ACHN (cell line): ENCODE measurements at places on chromosomes 2 and 18.

GRCh38 chr2:152247337-152247695, 71.8 kb upstream of the STAM2 start:
- no peak for DNase-seq

- no peak for DNase-seq
Measured at GRCh38 chr2:157326698-157327097, 1.1 kb upstream of the ERMN start.

- DNase-seq, result no peak
Measured at GRCh38 chr18:37552286-37552685, 13.3 kb downstream of the CELF4 start.

DNA sequence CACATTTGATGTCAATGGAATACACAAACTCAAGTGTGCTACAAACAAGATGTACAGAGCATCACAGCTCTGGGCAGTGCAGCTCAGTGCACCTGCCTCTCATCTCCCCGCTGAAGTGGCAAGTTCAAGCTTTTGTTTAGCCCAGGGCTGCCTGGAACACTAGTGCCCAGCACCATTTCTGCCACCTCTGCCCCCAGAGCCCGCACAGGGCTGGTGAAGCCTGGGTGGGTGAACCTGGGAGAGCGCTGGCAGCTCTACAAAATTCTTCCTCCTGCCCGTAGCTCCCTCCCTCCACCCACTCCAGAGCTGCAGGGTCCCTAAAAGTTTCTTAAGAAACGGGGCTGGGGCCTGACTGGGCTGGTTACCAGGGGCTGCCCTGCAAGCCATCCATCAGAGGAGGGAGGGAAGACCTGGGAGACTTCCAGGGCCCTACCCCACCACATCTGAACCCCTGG, 1.5 kb downstream of the HES6 start:
- DNase-seq, result no peak

DNA sequence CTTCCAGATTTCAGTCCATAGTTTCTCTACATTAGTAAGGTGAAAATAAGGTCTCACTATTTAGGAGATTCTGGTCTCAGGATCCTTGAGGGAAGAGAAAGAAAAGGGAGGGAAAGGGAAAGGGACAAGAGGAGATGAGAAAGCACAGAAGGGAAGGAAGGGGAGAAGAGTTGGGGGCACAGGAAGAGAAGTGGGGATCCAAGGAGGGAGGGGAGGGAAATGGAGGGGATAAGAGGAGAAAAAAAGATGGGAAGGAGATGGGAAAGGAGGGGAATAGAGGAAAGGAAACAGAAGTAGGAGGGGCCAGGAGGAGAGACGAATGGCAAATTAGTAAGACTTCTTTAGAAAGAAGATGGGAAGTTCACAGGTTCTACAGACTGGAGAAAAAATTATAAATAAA, 39.2 kb upstream of the SPTBN1 start:
- no peak for DNase-seq

- no peak for DNase-seq
Measured at GRCh38 chr2:40329739-40330030, 122.2 kb downstream of the SLC8A1 start.

DNA sequence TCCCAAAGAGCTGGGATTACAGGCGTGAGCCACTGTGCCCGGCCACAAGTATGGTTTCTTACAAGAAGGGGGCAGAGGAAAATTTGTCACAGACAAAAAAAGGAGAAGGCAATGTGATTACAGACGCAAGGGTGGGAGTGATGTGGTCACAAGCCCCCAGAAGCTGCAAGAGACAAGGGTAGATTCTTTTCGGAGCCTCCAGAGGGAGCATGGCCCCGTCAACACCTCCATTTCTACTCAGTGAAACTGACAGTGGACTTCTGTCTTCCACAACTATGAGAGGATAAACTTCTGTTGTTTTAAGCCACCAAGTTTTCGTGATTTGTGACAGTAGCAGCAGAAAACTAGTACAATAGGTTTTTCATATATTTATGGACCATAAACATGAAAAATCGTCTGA, 2.1 kb upstream of the TCF7L1 start:
- DNase-seq, result peak; percentile 21

GRCh38 chr2:239608260-239608659, 207.4 kb upstream of the HDAC4 start:
- no peak for DNase-seq

DNA sequence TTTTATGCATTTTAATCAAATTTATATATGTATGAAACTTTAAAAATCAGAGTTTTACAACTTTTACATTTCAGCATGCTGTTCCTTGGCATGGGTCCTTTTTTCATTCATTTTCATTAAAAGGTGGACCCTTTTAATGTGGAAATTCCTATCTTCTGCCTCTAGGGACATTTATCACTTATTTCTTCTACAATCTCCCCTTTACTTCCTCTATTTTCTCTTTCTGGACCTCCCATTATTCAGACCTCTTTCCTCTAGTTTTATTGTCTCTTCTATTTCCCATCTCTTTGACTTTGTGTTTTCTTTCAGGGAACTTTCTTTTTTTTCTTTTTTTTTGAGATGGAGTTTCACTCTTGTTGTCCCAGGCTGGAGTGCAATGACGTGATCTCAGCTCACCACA, 5.7 kb downstream of the PROC start:
- no peak for DNase-seq

- DNase-seq, result peak; percentile 45
Measured at GRCh38 chr2:168920504-168921157, 19.5 kb downstream of the G6PC2 start.

- no peak for DNase-seq
Measured at GRCh38 chr2:240441326-240441992, 6.0 kb downstream of the GPC1 start.

DNA sequence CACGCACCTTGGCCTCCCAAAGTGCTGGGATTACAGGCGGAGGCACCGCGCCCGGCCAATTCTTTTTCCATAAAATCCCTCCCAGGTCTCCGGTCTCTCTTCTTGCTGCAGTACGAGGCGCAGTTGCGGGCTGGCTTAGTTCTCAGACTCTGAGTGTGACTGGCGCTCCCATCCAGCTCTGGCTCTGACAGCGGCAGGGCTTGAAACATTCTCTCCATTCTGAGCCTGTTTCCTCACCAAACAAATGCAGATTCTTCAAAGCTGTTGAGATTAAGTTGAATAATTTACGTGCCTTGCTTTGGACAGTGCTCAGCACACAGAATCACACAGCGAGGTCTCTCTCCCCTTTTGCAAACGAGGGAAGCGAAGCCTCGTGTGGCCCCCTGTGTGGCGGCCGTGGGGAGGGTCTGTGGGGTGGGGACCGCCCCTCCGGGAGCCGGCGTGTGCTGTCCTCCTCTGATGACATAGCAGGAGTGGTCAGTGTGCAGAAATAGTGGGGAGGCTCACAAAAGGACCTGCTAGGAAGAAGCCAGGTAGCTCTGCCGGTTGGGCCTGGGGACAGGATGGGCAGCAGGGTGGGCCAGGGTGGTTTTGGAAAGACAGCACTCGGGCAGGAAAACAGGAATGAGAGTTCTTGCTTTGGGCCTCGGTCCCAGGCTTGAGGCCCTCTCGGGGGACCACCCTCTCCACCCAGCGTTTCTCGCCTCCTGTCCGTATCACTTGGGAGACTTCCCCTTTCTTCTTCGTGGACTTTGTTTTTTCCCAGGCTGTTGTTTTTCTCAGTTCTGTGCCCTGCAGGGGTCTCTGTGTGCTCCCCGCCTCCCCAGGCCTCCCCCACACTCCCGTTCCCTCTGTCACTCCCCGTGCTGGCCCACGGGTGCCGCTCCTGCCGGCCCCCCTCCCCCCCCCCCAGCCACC, 75.0 kb downstream of the KCNG2 start:
- DNase-seq, result no peak

GRCh38 chr18:44673256-44673880, 7.3 kb upstream of the SETBP1 start:
- no peak for DNase-seq

DNA sequence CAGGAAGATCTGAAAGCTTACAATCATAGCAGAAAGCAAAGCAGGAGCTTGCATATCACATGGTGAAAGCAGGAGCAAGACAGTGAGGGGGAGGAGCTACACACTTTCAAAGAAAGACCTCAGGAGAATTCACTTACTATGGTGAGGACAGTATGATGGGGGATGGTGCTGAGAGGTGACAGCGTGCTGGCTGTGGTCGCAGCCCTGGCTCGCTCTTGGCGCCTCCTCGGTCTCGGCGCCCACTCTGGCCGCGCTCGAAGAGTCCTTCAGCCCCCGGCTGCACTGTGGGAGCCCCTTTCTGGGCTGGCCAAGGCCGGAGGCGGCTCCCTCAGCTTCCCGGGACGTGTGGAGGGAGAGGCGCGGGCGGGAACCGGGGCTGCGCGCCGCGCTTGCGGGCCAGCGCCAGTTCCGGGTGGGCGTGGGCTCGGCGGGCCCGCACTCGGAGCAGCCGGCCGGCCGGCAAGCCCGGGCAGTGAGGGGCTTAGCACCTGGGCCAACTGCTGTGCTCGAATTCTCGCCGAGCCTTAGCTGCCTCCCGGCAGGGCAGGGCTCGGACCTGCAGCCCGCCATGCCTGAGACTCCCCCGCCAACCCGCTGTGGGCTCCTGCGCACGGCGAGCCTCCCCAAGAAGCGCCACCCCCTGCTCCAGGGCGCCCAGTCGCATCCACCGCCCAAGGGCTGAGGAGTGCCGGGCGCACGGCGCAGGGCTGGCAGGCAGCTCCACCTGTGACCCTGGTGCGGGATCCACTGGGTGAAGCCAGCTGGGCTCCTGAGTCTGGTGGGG, 131.9 kb upstream of the SPATS2L start:
- DNase-seq, result no peak

DNA sequence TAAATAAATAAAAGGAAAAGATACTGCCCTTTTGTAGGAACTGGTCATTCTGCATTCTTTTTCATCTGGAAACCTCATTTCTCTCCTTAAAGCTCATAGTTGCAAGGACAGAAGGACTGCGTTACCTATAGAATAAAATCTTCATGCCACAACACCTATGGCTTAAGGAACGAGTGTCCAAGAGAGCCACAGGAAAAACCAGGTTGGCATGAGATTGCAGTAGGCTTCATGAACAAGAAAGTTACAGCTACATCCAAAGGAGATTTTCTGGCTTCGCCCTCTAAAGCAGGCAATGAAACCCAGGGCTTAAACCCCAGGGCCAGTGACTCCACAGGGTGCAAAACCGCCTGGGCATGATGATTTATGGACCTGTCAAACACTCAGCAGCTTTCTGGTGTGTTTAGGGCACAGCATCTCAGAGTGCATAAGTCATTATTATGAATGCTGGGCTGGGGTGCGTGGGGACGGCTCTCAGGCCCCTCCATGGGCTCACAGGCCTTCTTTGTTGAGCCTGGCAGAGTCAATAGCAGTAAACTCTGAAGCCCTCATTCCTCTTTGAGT, 30.7 kb upstream of the PIEZO2 start:
- no peak for DNase-seq

GRCh38 chr2:216534809-216535208, 36.2 kb downstream of the RPL37A start:
- DNase-seq, result no peak

DNA sequence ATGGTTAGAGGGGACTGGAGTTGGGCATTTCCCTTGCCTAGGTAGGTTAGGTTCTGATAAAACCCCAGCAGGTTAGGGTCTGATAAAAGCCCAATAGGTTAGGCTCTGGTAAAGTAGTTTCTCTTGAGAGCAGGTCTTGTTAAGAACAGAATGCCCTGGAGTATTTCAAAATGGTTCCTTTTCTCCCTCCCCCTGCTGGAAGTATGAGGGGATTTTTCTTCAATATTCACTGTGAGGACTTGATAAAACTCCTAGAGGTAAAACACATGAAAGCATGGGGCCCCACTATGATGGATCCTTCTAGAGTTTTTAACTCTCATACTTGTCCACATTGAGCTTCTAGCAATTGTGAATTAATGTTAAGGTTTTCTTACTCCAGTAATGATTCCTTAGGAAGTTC, 27.6 kb downstream of the ANKAR start:
- DNase-seq, result peak; percentile 33

DNA sequence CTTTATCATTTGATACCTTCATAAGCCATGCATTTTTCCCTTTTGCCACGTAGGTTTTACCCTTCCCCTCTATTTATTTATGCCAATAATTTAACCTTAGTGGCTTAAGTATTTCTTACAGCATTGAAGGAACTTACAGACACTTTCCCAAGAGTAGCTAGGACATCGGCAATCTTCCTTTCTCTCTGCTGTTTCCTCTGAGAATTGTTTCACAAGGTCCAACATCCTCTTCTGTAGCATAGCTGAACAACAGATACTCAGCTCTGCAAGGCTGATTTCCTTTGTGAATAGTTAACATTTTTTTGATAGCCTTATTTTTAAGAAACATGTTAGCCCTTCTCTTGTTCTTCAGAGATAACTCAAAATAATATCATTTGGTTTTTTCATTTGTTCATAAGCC, 1.1 kb upstream of the GCA start:
- no peak for DNase-seq

DNA sequence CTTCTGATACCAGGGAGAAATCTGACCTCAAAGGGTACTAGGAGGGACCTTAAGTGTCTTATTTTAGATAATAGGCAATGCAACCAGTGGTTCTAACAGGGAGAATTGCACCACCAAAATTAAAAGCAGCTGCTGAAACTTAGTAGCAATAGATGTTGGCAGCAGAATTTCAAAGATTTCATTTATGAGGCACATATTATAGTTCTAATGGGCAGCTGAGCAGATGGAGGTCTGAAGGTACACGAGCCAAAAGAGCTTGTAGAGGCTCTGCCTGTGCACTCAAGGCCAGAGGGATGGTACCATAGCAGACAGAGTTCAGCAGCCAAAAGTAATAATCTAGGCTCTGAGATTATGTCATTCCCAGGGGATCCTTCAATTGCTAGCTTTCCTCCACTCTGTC, 87.3 kb upstream of the NCKAP5 start:
- no peak for DNase-seq

GRCh38 chr2:148650881-148651280, 6.3 kb downstream of the EPC2 start:
- DNase-seq, result no peak

GRCh38 chr2:99181624-99182000, 628 bp downstream of the MRPL30 start:
- DNase-seq, result peak; percentile 28

GRCh38 chr2:168090366-168091135, 156.8 kb downstream of the STK39 start:
- DNase-seq, result no peak

DNA sequence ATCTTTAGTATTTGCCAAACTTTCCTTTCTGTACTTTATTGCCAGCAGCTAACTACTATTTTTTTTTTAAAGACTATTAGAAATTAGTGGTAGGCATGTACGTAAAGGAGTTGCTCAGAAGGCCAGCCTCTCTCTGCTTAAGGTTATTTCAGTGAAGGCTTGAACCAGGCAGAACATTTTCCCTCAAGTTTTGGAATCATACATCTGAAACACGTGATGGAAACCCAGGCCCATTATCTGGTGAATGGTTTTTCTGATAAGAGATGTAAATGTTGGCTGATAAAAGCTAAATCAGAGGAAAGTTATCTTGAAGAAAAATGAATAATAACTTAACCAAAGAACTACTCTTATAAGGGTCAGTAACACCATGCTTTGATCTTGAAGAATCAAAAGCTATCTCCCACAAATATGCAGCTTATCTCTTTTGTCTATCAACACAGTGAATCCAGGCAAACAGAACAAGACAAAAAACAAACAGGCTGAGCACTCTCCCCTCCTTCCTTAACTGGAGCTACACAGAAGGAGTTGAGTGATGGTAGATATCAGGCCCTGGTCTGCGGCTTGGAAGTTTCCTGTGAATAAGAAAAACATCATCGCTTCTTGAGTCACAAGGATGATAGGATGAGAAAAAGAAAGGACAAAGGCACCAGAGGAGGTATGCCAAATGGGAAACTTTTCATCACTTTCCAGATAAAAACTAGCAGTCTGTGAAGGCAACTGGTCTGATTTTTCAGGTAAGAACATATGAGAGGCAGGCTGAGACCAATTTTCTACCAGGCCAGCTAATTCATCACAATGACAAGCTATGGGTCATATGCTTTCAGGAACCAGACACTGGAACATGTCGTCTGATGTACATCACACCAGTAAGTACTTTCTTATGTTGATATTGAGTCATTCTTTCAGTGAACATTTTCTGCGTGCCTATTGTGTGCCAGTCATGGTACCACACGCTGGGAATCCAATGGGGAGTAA, 88.4 kb upstream of the STK17B start:
- DNase-seq, result no peak
